ENCODE measurements at places on chromosomes 16 and 17. TPM values are rescaled to one million over a fixed set of nuclear protein-coding genes. Genes with fewer than 3 reads are reported as not detected.
A peak's percentile ranks its signal among the peaks of the same experiment; 100 is the strongest.

The SLC2A4 gene
- 141 TPM for total RNA-seq

The AMZ2 gene
- total RNA-seq: 89.5 TPM

- no peak for DNase-seq
These were observed 99.0 kb upstream of the CDH5 start for GRCh38 chr16:66267292-66268014.

DNA sequence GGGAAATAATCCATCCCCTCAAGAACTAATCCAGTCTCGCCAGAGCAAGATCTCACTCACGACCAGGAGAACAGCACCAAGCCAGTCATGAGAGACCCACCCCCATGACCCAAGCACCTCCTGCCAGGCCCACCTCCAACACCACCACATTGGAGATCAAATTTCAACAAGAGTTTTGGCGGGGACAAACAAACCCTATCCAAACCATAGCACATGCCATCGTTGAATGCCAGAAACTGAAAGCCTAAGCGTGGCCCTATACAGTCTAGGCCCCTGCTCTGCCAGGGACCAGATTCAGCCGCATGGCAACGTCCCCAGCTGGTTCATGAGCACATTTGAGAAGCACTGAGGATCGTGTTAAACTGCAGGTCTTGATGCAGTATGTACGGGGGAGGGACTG lies 57.3 kb downstream of the AXIN2 start:
- DNase-seq: no peak

DNA sequence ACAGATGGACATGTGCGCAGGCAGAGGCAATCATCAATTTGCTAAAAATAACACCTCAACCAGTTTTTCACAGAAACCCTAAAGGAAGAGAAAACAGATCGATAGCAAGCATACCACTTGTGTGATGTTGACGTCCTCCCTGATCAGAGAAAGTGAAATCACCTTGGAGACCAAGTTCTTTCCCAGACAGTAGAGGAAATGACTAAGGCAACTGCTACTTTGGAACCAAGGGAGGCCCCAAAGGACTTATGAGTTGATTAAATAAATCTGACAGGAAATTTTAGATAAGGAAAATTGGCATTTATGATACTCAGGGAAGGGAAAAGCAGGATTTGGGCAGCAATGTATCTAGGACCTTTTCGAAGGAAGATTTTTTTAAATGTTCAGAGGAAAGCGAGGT lies 267.1 kb upstream of the ASIC2 start:
- DNase-seq: no peak

The SNF8 gene
- 114 TPM for total RNA-seq

The TUBG2 gene
- total RNA-seq: 12.4 TPM

DNA sequence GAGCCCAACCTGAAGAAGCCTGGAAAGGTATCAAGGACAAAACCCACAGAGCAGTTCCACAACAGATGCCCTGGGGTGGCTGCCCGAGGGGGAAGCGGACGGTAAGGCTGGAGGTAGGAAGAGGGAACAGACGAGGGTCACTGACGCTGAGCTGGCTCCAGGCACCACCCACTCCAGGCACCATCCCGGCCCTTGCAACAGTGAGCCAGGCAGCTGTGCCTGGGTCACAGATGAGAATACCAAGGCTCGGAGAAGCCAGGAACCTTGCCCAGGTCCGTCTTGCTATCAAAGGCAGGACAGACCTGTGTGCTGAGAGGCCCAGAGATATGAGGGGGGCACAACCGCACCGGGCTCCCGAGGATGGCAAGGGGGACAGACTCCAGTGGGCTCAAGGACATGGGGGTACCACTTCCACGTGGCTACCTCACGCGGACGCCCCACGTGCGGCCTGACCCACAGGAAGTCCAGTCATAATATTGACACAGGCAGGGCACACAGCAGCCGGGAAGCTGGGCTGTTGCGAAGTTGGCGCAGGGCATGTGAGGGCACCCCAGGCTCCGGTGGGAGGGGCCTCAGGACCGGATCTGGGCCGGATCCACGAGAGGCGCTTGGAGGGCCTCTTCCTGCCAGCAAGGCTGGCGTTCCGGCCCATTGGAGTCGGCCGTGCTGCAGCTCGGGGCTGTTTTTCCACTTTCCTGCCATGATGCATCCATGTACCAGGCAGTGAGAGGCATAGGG lies 29.9 kb downstream of the PEMT start:
- DNase-seq: peak; percentile 69

The MAPT gene
- total RNA-seq: 37.7 TPM

The IL4R gene
- 8.2 TPM for total RNA-seq

- DNase-seq: peak; percentile 24
These were observed 37.6 kb downstream of the NOS2 start for GRCh38 chr17:27762527-27763305.

The CD300H gene
- not detected for total RNA-seq
